ENCODE measurements at places on chromosomes 3 and 15. TPM values are rescaled to one million over a fixed set of nuclear protein-coding genes. Genes with fewer than 3 reads are reported as not detected.

Gene COPG1
- total RNA-seq, result 166 TPM

Gene PLD1
- 33.6 TPM for total RNA-seq

Gene RTP3
- 0.09 TPM for total RNA-seq

Gene TGM4
- 0.18 TPM for total RNA-seq

Gene BUB1B
- 63.5 TPM for total RNA-seq

Gene TP63
- not detected for total RNA-seq

Gene SPATA12
- total RNA-seq, result not detected

Gene ACKR4
- total RNA-seq, result not detected

Gene AGBL1
- not detected for total RNA-seq

Gene RAD51
- 20.6 TPM for total RNA-seq

Gene CCDC9B
- total RNA-seq, result 1.0 TPM

Gene FSTL1
- total RNA-seq, result 0.07 TPM

Gene SCAANT1
- total RNA-seq, result not detected

Gene FANCD2OS
- not detected for total RNA-seq

Gene FBXW12
- total RNA-seq, result not detected

Gene A4GNT
- not detected for total RNA-seq

Gene DUOX2
- not detected for total RNA-seq

Gene DUOXA1
- not detected for total RNA-seq

Gene CLSTN2
- total RNA-seq, result not detected

Gene SAMD7
- not detected for total RNA-seq

Gene FEZF2
- total RNA-seq, result not detected

All from HepG2 (cell line).